ENCODE measurements at places on chromosomes 1 and 21.
A peak's percentile ranks its signal among the peaks of the same experiment; 100 is the strongest.

GRCh38 chr1:55822891-55823290 is 607.7 kb upstream of the USP24 start:
- no peaks in the 10 kb centered on the region for H3K36me3 ChIP-seq
- no peak overlapping the region for H3K27ac ChIP-seq
- no peaks in the 10 kb centered on the region for H3K27me3 ChIP-seq

DNA sequence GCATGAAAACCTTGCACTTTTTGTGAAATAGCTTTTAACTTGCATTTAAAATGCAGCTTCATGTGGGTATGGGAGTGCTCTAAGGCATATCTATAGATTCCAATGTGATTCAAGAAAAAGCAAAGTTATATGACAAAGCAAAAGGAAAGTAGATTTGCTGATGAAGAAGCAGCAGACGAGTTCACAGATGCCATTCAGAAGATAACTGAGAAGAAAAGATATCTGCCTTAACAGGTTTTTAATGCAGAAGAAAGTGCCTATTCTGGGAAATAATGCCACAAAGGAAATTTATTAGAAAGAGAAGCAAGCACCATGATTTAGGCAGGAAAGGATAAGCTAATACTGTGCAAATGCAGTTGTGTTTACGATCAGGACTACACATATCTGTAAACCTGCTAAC is 68.1 kb downstream of the PHTF1 start:
- H3K27me3 ChIP-seq: no peaks in the 10 kb centered on the region
- no peak overlapping the region for H3K27ac ChIP-seq
- H3K36me3 ChIP-seq: no peaks in the 10 kb centered on the region
- no peak overlapping the region for H3K4me3 ChIP-seq
- DNase-seq: no peak

DNA sequence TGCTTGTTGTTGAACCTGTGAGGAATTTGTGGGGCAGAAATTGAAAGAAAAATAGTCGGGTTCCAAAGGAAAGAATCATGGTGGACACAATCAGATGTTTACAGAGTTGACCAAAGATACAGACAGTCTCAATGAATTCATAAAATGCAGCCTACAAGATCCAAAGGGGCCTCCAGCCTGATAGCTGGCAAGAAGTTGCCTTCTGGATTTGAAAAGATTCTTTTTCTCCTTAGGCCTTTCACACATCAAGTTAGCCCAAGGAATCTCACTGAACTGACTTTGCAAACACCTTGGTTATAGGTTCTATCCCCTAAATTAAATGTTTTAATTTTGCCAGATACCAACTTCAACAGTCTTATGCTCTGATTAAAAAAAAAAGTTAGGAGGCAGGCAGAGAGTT is 21.5 kb downstream of the SLAMF1 start:
- peaks cover 56% of the 10 kb centered on the region for H3K4me1 ChIP-seq
- peaks cover 4% of the 10 kb centered on the region for H3K36me3 ChIP-seq
- H3K27ac ChIP-seq: peak overlapping the region; percentile 95
- DNase-seq: no peak

DNA sequence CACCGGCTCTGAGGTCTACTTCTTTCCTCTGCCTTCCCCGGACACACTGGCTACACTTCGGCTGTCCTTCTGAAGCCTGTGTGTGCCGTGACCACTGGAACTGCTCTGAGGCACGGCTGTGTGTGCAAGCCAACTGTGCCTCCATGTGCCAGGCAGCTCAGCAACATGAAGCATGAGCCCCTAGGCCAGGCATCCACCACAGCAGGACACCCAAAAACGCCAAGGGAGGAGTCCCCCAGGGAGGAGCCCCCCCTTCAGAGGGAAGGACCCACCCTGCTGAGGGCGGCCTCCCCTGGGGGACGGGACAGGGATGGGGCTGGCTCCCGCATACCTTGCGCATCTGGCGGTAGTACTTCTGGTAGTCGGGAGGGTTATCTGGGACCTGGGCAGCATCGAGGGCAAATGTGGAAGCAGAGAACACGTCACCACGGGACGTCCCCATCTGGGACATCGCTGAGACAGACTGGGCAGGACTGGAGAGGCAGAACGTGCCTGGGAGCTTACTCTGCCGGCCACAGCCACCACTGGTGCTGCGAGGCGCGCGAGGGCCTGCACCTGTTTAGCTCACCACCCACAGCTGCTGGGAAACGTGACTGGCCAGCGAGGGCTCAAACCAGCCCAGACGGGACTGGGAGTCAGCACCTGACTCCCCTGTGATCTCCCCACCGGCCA is 20.5 kb downstream of the LSS start:
- no peak for DNase-seq
- no peaks in the 10 kb centered on the region for H3K27me3 ChIP-seq
- H3K4me1 ChIP-seq: no peaks in the 10 kb centered on the region
- H3K27ac ChIP-seq: no peak overlapping the region

DNA sequence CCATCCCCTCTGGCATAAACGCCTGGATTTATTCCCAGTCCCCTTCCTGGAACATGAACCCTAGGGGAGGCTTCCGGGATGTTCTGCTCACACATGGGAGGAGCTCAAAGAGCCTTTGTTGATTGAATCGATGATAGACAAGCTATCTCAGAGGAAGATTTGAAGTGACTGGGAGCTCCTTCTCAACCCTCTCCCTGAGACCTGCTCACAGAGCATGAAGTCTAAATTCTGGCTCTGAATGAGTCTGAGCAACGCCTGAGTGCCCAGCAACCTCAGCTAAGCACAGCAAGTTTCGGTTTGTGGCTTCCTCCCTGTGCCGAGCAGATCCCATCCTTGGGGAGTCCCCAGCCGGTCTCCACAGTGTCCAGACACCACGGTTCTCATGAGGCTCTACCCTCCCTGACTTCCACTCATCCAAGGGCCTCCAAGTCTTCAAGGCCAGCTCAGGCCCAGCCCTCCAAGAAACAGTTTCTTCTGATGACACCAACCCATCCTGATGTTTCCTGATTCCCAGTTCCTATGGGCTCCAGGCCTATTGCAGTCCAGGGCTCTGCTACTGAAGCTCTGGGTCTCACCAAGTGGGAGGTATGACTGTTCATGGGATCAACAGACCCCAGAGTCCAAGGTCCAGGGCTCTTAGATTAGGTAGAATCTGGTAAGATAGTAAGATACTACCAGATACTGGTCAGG is 190.8 kb downstream of the DYRK1A start:
- DNase-seq: no peak
- no peak overlapping the region for H3K27ac ChIP-seq
- H3K4me3 ChIP-seq: no peak overlapping the region
- H3K27me3 ChIP-seq: no peaks in the 10 kb centered on the region
- H3K36me3 ChIP-seq: no peaks in the 10 kb centered on the region

DNA sequence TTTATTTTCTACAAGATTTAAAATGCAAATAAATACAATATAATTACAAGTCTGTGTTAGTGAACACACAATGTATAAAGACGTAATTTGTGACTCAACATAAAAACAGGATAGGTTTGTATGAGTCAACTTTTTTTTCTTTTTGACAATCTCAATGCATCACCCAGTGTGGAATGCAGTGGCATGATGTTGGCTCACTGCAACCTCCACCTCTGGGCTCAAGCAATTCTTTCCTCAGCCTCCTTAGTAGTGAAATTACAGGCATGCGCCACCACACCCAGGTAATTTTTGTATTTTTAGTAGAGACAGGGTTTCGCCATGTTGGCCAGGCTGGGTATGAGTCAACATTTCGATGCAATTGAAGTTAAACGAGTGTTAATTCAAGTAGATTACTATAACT is 5.9 kb upstream of the SPRR2E start:
- no peaks in the 10 kb centered on the region for H3K4me1 ChIP-seq

GRCh38 chr1:172826096-172826741 is 167.3 kb downstream of the FASLG start:
- DNase-seq: no peak
- no peaks in the 10 kb centered on the region for H3K4me1 ChIP-seq
- H3K27ac ChIP-seq: no peak overlapping the region
- no peak overlapping the region for H3K4me3 ChIP-seq
- H3K36me3 ChIP-seq: no peaks in the 10 kb centered on the region

DNA sequence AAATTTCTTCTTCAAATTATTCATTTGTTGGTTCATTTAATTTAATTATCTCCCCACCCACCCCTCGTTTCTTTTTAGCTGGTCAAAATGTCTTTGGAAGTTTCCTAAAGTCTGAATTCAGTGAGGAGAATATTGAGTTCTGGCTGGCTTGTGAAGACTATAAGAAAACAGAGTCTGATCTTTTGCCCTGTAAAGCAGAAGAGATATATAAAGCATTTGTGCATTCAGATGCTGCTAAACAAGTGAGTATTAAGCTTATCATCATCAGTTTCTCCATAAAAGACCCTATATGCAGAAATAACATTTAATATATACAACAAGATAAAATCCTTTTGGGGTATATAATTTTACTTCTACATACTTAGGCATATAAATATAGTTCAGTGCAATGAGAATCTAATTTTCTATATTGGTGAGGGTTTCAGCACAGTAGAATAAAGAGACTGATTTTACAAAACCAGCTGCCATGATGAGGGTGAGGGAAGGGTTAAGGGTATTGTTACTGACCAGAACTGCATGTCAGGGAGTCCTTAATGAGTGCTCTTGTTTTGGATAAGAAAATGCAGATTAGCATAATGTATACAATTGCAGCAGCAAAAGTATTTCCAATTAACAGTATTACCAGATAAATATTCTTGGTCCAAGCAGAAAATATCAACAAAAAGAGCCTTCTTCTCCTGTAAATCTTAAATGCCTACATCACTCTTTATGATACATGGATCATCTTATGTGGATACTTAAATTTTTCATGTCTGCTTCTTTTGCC is 2.8 kb downstream of the RGS1 start:
- H3K27me3 ChIP-seq: no peaks in the 10 kb centered on the region
- DNase-seq: no peak
- no peaks in the 10 kb centered on the region for H3K36me3 ChIP-seq
- peaks cover 10% of the 10 kb centered on the region for H3K4me1 ChIP-seq

- no peaks in the 10 kb centered on the region for H3K4me1 ChIP-seq
- H3K27ac ChIP-seq: no peak overlapping the region
- no peak overlapping the region for H3K4me3 ChIP-seq
Observed at GRCh38 chr1:65514041-65514440, 93.6 kb downstream of the LEPR start.

- no peaks in the 10 kb centered on the region for H3K36me3 ChIP-seq
- H3K27ac ChIP-seq: peak overlapping the region; percentile 46
- peak; percentile 46 for DNase-seq
Observed at GRCh38 chr1:172427191-172427590, 6.7 kb downstream of the C1orf105 start.

- peaks cover 10% of the 10 kb centered on the region for H3K4me1 ChIP-seq
- H3K4me3 ChIP-seq: peak within 1 kb of the TSS; percentile 62
- DNase-seq: peak; percentile 14
- peaks cover 18% of the 10 kb centered on the region for H3K27me3 ChIP-seq
Observed at GRCh38 chr1:95117207-95118066, at the start of gene TLCD4. TLCD4 (plus strand) TSS chr1:95117355; CDS start chr1:95143902, 26,547 bp downstream.

GRCh38 chr21:33841561-33841960 is 74.0 kb downstream of the ATP5PO start:
- no peaks in the 10 kb centered on the region for H3K4me1 ChIP-seq
- H3K27me3 ChIP-seq: no peaks in the 10 kb centered on the region
- no peak overlapping the region for H3K4me3 ChIP-seq
- no peak for DNase-seq

DNA sequence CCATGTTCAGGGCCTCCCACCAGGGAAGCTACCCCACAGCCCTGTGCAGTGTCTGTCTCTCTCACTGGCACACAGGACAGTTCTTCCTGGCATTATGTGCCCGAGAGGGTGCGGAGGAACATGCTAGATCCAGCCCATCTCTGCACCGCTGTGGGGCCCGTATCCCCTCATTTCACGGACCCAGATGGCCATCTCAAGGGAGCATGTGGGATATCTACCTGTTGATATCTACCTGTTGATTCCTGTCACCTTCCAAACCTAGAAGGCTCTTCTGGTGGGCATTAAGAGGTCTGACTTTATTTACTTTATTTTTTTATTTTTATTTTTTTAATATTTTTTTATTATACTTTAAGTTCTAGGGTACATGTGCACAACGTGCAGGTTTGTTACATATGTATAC is 11.7 kb downstream of the PIK3CD start:
- no peak for DNase-seq
- no peak overlapping the region for H3K4me3 ChIP-seq
- no peak overlapping the region for H3K27ac ChIP-seq
- no peaks in the 10 kb centered on the region for H3K27me3 ChIP-seq

DNA sequence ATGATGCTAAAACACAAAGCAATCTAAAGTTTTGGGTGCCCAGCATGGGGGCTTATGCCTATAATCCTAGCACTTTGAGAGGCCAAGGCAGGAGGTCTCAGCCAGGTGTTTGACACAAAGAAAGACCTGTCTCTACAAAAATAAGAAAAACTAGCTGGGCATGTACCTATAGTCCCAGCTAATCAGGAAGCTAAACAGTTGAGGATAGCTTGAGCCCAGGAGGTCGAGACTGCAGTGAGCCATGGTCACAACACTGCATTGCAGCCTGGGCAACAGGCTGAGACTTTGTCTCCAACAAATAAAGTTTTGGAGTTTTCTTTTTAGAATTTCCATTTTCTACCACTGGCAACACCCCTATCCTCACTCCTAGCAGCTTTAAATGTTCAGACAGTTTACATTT is 55.1 kb upstream of the GUCA2A start:
- no peak for DNase-seq
- H3K36me3 ChIP-seq: no peaks in the 10 kb centered on the region
- H3K4me3 ChIP-seq: no peak overlapping the region
- no peaks in the 10 kb centered on the region for H3K27me3 ChIP-seq

- peaks cover 18% of the 10 kb centered on the region for H3K36me3 ChIP-seq
- H3K4me1 ChIP-seq: peaks cover 31% of the 10 kb centered on the region
- no peak overlapping the region for H3K4me3 ChIP-seq
- H3K27ac ChIP-seq: peak overlapping the region; percentile 33
- DNase-seq: no peak
Observed at GRCh38 chr1:30732277-30732996, 9.1 kb upstream of the MATN1 start.

DNA sequence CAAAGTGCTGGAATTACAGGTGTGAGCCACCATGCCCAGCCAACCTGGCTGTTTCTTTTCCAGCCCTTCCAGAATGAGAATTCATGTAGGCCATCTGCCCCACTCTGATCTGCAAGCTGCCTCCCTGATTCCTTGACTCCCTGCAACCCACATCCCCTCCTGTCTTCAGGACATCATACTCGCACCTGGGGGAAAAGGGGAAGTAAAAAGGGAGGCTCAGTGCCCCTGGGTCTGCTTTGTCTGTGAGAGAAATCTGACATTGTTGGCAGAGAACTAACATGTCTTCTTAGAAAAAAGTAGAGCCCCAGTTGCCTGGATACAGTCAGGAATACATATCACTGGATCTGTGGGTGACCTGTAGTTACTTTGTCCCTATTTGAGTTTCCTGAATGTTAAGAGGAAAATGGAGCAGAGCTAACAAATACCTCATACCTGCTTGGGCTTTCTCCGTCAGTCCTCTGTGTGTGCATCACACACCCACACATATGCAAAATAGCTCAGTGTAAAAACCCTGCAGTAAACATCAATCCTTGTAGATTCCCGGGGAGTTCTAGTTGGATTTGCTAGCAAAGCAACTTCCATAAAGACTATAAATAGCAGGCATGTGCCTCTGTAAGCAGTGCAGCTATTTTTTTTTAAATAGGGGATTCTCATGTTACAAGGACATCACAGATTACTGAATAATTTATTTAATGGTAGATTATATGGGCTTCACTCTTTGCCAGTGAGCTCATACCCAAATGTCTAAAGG is 62.9 kb downstream of the TEX35 start:
- no peaks in the 10 kb centered on the region for H3K4me1 ChIP-seq
- DNase-seq: no peak
- H3K36me3 ChIP-seq: no peaks in the 10 kb centered on the region
- H3K4me3 ChIP-seq: no peak overlapping the region
- H3K27ac ChIP-seq: no peak overlapping the region
- H3K27me3 ChIP-seq: no peaks in the 10 kb centered on the region

GRCh38 chr1:98260839-98261238 is 340.0 kb upstream of the DPYD start:
- no peaks in the 10 kb centered on the region for H3K27me3 ChIP-seq
- no peak overlapping the region for H3K4me3 ChIP-seq
- DNase-seq: no peak
- H3K4me1 ChIP-seq: no peaks in the 10 kb centered on the region
